SK-MEL-5 (cell line): ENCODE measurements at places on chromosomes 6 and 20. TPM values are rescaled to one million over a fixed set of nuclear protein-coding genes. Genes with fewer than 3 reads are reported as not detected.

SUMO4 gene
- total RNA-seq, result 0.43 TPM in 1 of 2 replicates, not detected in the other

BTN1A1 gene
- total RNA-seq, result not detected in 2 replicates

LY86 gene
- total RNA-seq, result not detected in 2 replicates

PSMB9 gene
- 10.4 and 15.4 TPM in 2 replicates for total RNA-seq

RRAGD gene
- total RNA-seq, result 145 and 165 TPM in 2 replicates

GTF2H4 gene
- total RNA-seq, result 16.3 and 18.0 TPM in 2 replicates
